Stimulated activated CD4-positive, alpha-beta T cell treated with anti-CD3 and anti-CD28 coated beads, TNF-alpha, amount 100 ng/mL, for 48 hours (primary cell): ENCODE measurements at places on chromosomes 12 and 14.

- DNase-seq, result no peak
These were observed 158.6 kb upstream of the CCND2 start for GRCh38 chr12:4114986-4115385.

GRCh38 chr14:103228866-103229265 lies 105.2 kb upstream of the EIF5 start:
- no peak for DNase-seq

DNA sequence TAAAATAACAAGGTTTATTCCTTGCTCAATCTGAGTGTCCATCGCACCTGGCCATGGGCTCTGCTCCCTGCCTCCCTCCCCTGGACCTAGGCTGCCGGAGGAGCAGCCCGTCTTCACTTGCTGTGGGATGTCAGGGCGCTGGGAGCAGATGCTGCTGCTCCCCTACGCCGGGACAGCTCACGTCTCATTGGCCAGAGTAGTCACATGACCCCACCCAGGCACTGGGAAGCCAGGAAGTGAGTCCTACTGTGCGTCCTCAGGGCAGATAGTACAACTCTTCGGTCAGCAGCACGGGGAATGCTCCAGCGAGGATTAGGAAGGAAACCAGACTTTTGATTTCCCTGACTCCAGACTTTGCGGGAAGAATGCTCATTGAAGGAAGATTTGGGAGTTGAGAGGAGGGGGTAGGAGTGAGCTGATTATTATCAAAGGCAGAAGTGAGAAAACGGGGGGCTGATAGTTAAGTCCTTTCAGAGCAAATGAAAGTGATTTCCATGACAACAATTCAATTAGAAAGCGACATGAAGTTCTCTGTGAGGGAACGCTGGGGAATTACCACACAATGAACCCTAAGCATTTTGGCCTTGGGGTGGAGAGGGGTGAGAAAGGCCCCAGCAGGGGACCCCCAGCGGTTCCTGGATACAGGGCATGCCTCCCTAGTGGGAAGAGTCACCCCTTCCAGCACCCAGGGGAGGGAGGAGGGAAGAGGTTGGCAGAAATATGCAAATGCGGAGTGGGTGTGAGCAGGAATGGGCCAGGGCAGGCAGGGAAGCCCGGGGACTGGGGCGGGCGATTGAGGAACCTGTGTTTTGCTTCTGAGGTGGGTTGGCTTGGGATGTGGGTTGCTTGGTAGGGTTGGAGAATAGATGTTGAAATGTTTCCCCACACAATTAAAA lies 215.5 kb downstream of the AACS start:
- DNase-seq, result no peak

- no peak for DNase-seq
These were observed 170.9 kb upstream of the PTPRQ start for GRCh38 chr12:80273144-80273543.

- no peak for DNase-seq
These were observed 454.8 kb downstream of the FUT8 start for GRCh38 chr14:65867333-65867732.

GRCh38 chr12:25023808-25024207 lies 74.9 kb upstream of the BCAT1 start:
- no peak for DNase-seq

DNA sequence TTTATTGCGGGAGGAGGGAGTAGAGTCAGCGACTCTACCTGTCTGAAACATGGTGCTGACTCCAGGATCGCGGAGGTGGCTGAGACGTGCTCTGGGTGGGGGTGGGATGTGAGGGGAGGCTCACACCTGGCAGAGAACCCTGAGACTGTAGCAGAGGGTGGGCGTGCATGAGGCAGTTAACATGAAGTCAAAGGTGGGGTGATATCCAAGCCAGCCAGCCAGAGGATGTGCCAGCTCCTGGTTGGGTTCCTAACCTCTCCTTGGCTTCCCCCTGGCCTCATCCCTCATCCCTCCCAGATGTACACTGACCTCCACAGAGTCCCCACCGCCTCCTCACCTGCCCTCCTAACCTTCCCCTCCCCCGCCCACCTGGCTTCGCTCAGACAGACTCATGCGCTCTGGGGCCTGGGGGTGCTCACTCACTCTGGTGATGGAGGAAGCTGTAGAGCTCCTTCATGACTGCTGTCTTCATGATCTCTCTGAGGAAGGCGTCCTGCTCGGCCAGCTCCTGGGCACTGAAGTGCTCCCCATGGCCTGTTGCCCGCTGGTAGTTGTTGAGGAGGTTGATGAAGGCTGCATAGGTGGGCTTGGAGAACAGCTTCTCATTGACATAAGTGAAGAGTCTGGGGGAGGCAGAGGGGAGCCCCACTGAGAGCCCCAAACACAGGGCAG lies 9.3 kb downstream of the ENDOU start:
- no peak for DNase-seq

DNA sequence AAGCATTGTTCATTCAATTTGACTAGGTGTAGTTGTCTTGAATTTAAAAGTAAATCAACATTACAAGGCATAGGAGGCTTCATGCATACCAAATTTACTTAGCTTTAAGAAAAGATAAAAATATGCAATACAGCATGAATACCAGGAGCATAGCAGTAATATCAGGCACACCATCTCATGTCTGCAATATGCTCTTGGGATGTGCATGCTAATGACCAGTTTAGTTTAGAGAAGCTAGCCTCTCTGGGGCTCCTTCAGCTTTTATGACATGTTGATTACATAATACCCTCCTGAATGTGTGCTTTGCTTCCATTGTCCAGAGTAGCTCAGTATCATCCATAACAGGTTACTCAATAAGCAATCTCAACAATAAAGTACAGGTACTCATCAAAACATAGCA lies 497.2 kb downstream of the FLRT2 start:
- DNase-seq, result no peak

DNA sequence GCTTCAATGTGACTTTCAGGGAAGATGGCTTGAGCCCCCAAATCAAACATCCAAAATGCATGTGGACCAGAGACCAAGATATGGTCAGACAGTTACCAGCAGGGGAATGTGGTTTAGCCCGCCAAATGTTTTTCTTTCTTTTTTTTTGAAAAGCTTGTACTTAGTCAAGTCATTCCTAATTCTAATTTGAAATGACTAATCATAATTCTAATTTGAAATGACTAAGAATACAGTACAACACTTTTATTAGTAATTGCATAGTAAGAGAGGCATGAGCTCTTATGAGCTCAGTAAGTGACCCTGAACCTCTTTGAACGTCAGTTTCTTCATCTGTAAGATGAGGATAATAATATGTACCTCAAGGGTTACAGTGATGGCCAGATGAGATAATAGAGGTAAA lies 72.4 kb downstream of the HECTD4 start:
- DNase-seq, result no peak

GRCh38 chr14:60753264-60754119 lies 18.9 kb downstream of the MNAT1 start:
- peak; percentile 41 for DNase-seq

- DNase-seq, result no peak
These were observed 35.5 kb downstream of the PDZRN4 start for GRCh38 chr12:41223600-41223999.

DNA sequence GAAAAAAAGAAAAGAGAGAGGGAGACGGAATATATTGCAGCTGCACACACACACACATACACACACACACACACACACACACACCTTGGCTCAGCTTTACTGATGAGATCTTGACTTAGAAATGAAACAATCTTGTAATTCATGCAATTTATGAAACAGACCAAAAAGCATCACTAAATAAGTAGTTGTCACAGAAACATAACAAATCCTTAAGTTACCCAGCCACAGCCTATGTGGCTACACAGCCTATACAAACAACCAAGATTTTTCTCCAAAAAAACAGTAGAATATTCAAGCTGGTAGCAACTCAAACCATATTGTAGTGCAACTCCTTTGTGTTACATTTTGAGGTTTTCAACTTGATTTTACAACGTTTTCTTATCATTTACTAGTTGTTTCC lies 37.9 kb upstream of the GNG2 start:
- DNase-seq, result no peak

DNA sequence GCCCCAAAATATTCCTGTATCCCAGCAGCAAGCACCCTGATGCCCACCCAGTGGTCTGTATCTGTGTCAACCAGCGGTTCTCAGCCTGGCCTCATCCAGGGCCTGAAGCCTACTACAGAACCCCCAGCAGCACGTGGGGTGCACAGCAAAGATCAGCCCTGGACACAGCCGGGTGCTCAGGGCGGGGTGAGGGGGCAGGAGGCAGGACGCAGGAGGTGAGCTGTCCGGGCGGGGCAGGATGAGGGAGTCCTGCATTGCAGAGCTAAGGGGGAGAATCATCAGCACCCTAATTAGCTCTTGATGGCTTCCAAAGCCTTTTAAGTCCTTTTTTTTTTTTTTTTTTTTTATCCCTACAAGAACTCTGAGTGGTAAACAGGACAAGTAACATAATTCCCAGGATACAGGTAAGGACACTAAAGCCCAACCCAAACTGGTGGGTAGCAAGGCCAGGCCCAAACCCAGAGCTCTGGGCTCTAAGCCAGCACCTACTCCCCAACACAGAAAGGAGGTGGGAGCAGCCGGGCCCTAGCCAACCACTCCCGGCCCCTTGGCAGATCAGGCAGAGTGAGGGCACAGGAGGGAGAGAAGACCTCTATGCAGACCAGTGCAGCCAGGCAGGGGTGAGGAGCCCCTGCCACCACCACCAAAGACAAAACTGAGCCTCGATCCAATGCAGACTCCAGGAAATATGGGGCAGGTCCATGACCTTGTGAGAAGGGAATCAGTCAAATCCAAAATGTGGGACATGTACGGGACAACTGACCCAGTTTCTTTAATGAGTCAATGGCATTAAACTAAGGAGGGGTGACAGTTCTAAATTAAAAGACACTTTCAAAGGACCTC lies 32.3 kb upstream of the EIF5 start:
- DNase-seq, result no peak

- no peak for DNase-seq
These were observed 748.8 kb downstream of the C12orf50 start for GRCh38 chr12:87280356-87280755.

DNA sequence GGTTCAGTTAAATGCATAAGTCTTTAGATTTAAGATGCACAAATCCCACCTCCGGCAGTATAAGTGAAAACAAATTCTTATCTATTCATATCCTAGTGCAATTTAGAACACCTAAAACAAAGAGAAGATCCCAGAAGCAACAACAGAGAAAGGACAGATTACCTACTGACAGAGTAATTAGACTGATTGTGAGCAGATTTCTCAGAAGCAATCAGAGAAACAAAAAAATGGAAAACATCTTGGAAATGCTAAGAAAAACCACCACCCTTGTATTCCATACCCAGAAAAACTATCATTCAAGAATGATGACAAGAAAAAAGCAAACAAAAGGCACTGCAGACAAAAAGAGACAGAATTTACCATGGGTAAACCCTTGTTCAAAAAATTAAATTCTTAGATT lies 47.6 kb upstream of the SELPLG start:
- DNase-seq, result no peak

DNA sequence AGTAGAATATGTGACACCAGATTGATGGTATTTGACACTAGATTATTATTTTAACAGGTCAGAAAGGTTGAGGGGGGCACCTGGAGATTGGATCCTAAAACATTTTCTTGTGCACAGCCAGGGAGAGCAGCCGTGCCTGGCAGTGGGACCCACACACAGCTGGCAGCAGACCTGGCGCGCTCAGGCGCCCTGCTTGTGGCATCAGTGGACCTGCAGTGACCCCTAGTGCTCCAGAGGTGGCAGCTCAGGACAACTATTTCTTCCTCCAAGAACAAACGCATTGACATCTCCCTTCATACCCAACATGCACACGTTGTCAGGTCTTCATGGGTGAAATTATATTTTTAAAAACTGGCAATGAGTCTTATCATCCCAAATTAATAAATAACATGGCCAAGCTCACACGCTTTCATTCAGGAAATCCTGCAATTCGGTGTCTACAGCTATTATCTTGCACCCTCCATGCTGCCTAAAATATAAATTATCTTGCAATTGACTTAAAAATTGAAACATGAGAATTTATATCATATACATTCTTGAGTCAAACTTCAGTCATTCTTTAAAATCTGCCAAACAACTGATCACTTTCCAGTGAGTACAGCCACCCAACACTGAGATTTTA lies 7.7 kb upstream of the TMEM132D start:
- DNase-seq, result peak; percentile 10

GRCh38 chr14:19729763-19730162 lies 13.6 kb upstream of the OR4Q3 start:
- DNase-seq, result no peak

DNA sequence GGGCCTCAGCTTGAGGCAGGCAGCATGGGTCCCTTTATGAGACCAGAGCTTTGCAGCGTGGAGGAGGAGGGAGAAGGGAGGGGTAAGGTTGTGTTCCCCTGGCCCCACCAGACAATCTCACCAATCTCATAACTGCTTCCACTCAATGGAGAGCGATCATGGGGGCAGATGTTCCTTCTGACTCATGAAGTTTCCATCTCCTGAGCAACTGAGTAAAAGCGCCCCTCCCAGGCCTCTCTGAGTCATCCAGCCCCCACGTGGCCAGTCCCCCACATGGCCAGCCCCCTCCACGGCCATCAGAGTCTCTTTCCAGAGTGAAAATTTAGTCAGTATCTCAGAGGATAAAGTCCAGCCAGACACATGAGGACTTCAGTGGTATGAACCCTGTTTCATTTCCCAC lies 39.2 kb upstream of the PLXNC1 start:
- peak; percentile 28 for DNase-seq

DNA sequence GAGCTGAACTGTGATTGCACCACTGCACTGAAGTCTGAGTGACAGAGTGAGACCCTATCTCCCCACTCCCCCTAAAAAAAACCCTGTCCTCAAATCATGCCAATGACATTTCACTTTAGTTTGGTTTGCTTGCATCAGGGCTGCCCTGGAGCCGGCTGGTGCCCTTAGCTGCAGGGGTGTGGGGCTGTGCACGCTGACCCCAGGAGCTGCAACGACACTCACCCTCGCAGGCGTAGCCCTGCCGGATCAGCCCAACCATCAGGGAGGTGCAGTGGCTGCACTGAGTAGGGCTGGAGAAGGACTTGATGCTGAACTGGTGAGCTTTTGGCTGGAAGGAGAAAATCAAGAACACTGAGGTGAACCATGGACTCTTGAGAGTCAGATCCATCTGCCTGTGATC lies 29.8 kb downstream of the AMN start:
- DNase-seq, result no peak

GRCh38 chr14:94010625-94011024 lies 13.5 kb downstream of the CCDC197 start:
- DNase-seq, result no peak

DNA sequence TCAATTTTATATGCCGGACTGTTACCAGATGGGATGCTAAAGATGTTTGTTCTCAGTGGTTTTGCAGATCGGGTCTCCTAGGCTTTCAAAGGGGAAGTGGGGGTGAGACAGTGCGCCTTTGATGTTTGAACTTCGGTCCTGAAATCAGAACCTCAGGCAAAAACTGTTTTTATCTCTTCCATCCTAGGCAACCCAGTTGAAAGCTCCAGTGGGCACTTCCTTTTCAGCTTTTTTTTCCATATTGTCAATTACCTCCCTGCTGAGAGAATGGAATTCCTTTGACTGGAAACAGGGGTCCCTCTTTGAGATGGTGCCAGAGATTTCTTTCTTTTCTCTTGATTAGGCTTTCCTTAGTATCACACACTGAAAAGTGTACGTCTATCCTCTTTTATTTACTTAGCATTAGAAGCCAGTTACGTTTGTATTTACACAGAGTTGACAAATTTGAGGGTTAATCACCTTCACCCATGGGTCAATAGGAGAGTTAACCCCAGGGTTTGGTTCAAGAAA lies 40.0 kb downstream of the NUAK1 start:
- DNase-seq, result no peak

- DNase-seq, result no peak
These were observed 84.7 kb downstream of the GALNT4 start for GRCh38 chr12:89439941-89440340.

GRCh38 chr12:6310771-6311610 lies 509 bp downstream of the PLEKHG6 start:
- DNase-seq, result no peak
